ENCODE measurements at places on chromosomes 12 and 14.

DNA sequence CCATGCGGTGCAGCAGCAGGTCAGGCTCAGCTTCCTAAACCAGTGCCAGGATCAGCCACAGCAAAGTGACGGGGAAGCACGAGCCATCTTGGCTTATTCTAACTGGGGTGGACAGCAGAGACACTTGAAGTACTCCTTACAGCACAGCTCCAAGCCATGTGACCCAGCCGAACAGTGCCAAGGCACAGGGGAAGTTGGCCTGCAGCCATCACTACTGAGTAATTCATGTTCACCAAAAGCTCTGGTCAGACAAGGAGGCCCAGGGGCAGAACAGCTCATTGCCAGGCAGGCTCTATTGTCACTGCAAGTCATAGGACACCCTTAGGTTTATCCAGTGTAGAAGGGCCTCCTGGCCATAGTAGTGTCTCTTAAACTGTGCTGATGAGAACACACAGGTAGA lies 23.4 kb upstream of the SLC35F4 start:
- no peak for DNase-seq

GRCh38 chr12:50914872-50915484 lies 37.4 kb upstream of the HIGD1C start:
- DNase-seq, result no peak

DNA sequence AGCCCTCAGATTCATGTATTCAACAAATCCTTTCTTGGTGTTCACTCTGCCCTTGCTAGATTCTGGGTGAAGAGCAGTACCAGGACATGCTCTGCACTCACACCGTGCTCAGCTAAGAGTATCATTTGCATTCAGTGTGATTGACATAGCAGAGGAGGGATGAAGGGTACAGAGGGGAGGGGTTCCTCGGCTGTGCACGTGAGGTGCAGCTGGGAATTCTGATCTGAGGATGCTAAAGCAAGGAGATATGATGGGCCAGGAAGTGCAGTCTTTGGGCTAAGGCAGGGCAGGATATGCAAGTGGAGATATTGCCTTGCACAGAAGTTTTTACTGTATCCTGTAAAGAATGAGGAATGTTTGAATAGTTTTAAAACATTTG lies 108.6 kb downstream of the FGD4 start:
- DNase-seq, result no peak

DNA sequence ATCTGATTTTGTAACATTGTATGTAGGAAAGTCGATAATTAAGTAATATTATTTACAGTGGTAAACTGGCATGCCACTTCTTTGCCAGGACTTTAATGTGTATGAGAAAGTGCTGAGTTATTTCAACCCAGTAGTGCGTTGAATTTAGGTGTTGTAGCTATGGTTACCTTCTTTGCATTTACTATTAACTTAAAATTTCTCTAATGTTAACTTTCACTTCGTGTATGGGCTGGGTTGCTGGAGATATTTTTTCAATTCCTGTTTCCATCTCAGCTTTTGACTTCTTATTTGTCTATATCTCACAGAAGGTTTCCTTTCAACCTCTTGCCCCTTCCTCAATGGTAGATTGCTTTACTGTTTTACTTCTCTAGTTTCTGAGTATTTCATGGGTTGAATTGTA lies 1345.6 kb downstream of the FSCB start:
- no peak for DNase-seq

- no peak for DNase-seq
These were observed 53.6 kb downstream of the SLC25A21 start for GRCh38 chr14:37118673-37119366.

- DNase-seq, result no peak
These were observed at the start of gene NUAK1 for GRCh38 chr12:106138633-106139421. Gene NUAK1 (minus strand): TSS chr12:106138954. CDS start chr12:106138653, 301 bp downstream.

GRCh38 chr12:76471579-76471978 lies 88.0 kb downstream of the OSBPL8 start:
- no peak for DNase-seq

DNA sequence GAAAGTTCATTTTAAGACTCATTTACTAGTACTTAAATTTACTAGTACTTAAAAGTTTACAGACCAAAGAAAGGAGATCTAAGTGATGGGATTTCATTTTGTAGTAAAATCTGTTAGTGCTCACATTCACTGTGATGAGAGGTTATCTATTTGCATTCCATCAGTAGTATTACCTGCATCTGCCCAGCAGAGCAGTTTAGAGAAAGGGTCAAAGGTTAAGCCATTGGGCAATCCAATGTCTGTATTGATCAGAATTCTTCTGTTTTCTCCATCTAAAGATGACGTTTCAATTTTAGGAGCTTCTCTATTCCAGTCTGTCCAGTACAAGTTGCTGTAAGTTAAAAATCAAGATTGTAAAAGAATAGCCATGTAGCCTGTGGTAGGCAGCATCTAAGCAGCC lies 18.3 kb downstream of the RTRAF start:
- DNase-seq, result no peak

GRCh38 chr12:102120886-102121285 lies 903 bp downstream of the PARPBP start:
- peak; percentile 41 for DNase-seq

DNA sequence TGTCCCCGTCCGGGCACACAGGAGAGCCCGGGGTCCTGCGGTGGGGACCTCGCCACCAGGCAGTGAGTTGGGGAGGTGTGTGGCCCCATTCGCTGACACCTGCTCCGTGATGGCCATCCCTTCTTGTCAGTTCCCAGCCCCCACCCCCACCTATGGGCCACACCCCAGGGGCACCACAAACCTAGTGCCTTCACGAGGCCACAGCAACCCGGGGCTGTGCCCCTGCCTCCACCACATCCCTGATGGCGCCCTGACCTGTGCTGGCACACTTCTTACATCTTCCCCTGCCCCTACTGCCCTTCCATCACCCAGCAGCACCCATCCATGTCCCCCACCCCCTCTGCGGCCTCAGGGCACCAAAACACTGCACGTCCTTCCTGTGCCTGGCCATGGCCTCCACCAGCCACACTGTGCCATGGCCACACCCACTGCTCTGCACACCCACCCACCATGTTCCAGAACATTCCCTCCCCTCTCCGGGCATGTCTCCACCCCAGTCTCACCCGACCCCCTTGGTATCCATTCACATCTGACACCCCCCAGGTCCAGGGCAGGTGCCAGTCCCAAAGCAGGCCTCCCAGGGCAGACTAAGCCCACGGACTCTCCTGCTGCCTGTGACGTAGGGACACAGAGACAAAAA lies 24.4 kb downstream of the JAG2 start:
- no peak for DNase-seq

DNA sequence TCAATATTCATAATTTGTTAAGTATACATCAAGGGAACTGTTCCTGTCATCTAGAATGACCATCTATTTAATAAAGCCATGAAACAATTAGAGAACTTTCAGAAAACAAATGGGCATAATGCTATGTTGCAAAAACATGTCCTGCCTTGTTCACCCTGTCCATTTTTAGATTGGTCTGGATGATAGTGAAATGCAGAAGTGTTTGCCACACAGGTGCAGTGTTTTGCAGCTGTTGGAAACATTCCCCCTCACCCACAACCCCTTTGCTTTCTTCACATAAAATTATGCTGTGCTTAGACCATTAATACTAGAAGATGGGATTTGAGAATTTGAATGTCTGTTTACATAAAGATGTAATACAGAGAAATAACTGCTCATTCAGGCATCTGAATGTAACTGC lies 36.5 kb downstream of the LEMD3 start:
- no peak for DNase-seq

DNA sequence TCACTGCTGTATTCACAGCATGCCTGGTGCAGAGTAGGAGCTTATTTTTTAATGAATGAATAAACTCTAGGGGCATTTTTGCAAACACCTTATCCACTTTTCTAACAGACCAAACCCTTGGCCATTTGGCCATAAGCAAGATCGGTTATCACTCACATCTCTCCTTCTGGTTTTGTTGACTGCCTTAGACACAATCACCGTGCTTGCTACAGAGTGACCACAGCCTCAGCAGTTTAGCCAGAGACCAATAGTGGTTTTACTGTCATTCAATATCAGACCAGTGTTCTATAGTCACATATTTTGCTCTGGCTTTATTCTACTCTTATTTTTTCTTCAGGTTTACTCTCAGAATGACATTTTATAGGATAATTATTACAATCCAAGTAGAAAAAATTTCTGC lies 2.2 kb downstream of the KLRB1 start:
- DNase-seq, result no peak

GRCh38 chr14:56806760-56807159 lies 3.5 kb downstream of the OTX2 start:
- no peak for DNase-seq

DNA sequence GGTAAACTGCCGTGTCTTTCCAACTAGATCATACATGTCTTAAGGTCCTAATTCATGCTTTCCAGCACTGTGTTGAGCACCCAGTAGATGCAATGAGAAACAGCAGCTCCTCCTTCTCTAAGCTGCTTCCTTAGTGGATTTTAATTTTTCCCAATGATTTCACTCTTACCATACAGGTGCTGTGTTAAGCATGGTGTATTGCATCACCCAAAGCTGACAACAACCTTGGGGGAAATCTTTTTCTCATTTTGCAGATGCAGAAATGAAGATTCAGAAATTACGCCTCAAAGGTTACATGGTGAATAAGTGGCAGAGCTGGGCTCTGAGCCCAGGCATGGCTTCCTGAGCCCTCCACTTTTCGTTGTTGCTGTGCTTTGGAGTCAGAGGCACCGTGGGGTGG lies 75.6 kb downstream of the NEDD1 start:
- no peak for DNase-seq

GRCh38 chr12:110249105-110249504 lies 31.9 kb upstream of the ATP2A2 start:
- DNase-seq, result no peak

GRCh38 chr14:90132821-90133570 lies 71.2 kb downstream of the KCNK13 start:
- no peak for DNase-seq

- DNase-seq, result no peak
These were observed 9.8 kb downstream of the DAD1 start for GRCh38 chr14:22579236-22579635.

- peak; percentile 19 for DNase-seq
These were observed 74.6 kb downstream of the ZFP36L1 start for GRCh38 chr14:68718023-68718990.

DNA sequence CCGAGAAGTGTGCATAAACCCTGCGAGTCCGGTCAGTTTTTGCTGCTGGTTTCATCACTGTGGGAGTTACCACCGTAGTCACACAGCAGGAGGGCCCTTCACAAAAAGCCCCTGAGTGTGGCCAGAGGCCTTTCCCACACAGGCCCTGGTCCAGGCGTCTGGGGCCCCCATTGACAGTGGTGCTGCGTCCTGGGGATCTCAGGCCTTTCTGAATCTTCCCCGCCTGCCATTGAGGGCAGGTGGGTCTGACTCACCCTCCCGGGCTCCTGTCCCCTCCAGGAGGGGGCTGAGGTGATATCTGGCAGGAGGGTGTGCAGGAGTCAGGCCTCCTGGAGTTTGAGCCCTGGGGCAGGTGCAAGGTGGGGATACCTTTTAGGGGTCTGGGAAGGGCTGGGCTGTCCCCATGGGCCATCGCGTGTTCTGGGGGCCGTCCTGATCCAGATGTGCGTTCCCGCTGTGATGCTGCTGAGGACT lies 358.5 kb downstream of the TMEM121 start:
- DNase-seq, result no peak

GRCh38 chr12:104524034-104524832 lies 67.5 kb downstream of the CHST11 start:
- DNase-seq, result no peak
